ENCODE measurements at places on chromosomes 2 and 18.

DNA sequence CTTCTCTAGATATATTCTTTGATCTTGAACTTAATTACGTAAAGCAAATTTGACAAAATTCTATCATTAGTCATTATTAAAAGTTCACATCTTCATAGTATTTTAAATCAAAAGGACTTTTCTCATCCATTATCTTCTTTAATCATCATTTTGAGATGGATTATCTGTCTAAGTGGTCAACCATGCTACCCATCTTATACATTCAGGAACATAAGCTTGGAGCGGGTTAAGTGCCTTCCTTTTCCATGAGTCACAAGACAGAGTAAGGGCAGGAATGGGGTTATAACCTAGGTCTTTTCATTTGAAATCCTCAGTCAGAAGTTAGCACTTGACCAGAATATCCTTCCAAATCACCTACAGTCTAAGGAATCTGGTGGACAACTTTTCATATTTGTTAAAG is 297.1 kb downstream of the TCF4 start:
- DNase-seq, result no peak

DNA sequence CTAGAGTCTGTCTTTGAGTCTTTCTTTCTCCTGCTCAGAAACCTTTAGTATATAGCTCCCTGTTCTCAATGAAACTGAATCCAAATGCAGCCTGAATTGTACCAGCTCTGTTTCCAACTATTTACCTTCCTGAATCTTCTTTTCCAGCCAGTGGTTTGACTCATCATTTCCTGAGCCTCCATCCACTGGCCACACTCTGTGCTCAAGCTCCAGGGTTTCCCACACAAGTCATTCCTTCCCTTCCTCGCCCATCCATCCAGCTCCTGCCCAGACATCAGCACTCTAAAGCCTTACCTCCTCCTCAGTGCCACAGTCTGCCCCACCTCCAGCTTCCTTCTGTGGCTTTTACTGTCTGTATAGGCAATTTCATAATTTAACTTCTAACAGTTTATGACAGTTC is 233.6 kb upstream of the RASGRP3 start:
- DNase-seq, result no peak

- DNase-seq, result no peak
Observed at GRCh38 chr2:169637620-169638019, 53.5 kb downstream of the PPIG start.

DNA sequence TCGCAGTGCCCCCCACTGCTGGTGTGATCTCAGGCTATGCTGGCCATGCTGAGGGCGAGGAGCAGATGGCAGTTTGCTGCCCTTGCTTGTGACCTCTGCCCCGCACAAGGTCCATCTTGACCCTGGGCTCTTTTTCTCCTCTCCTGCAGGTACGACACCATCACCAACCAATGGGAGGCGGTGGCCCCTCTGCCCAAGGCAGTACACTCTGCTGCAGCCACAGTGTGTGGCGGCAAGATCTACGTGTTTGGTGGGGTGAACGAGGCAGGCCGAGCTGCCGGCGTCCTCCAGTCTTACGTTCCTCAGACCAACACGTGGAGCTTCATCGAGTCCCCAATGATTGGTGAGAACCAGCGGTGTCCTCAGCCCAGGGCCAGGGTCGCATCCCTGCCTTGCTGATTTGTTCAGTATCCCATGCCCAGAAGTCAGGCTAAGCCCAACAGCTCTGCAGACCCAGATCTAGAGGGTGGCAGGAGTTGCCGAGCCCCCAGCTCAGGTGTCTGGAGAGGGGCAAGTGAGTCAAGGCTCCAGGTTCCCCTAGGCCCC is 223.8 kb downstream of the ATAD2B start:
- no peak for DNase-seq

GRCh38 chr2:149313512-149313972 is 16.8 kb upstream of the LYPD6 start:
- no peak for DNase-seq

GRCh38 chr2:56224316-56224715 is 40.5 kb downstream of the CCDC85A start:
- DNase-seq, result no peak

DNA sequence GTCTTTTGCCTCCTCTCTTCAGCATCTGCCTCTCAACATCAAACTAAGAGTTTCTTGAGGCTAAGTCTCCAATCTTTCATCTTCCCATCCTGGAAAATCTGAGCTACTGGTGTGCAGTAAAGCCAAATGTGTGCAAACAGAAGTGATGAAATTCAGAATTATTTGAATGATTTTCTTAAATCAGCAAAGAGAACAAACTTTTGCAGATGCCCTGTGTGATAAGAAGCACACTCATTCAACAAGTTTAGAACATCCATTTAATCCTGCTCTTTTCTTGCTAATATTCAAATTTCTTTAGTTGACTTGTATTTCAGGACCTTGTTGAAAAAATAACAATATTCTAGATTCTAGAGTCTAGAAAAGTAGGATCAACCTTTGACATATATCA is 1374.9 kb upstream of the CELF4 start:
- no peak for DNase-seq

DNA sequence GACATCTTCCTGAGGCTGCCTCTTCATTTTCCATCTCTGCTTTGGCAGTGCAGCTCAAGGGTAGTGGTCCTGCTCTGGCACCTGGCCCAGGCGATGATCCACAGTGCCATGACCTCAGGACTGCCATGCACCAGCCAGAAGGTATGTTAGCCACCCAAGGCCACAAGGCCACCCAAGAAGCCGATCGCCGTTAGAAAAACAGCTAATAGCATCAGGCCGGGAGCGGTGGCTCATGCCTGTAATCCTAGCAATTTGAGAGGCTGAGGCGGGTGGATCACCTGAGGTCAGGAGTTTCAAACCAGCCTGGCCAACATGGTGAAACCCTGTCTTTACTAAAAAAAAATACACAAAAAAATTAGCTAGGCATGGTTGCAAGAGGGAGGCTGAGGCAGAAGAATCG is 28.4 kb upstream of the UGGT1 start:
- no peak for DNase-seq

GRCh38 chr2:163852616-163853015 is 116.8 kb upstream of the FIGN start:
- no peak for DNase-seq

DNA sequence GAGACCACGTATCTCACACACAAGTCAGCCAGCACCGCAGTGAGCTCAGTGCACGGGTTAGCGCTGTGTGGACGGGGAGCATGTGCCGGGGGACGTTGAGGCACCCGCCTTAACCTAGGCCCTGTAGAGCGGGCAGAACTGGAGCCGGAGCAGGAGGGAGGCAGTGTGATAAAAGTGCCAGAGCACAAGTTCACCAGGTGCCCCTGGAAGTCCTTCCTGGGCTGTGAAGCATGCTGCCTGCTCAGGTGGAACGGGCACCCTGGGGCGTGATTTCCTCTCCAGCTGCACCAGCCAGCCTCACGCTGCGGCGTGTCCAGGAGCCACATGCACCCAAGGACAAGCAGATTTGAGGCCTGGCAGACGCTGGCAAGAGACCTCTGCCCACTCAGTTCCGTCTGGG is 50.3 kb downstream of the ITGB1BP1 start:
- DNase-seq, result no peak

DNA sequence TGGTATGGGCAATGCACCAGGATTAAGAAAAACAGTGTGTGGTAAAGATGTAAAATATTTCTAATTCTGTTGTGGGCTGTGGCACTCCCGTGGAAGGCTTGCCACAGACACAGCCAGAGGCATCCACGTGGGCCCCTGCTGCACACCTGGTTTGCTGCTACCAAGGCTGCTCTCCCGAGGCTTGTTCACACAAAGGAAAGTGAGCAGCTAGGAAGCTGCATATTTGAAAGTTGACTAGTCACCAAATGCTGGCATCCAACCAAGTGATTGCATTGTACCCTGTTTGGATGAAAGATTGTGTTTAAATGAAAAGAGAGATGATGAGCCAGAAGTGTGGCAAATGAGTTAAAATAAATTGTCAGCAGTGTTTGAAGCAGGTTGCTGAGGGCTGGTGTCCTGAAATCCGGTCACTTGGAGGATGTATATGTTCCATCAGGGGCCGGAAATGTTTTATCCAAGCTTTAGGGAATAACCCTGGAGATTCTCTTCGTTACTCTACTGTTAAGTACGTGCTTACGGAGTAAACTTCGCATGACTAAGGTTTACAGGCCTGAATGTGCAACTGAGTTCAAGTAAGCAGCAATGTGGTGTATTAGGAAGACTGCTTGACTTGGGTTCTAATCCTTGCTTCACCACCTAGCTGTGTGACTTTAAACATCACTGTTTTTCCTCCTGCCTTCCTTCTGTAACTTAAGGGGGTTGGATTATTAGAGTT is 86.1 kb downstream of the MSH2 start:
- no peak for DNase-seq

DNA sequence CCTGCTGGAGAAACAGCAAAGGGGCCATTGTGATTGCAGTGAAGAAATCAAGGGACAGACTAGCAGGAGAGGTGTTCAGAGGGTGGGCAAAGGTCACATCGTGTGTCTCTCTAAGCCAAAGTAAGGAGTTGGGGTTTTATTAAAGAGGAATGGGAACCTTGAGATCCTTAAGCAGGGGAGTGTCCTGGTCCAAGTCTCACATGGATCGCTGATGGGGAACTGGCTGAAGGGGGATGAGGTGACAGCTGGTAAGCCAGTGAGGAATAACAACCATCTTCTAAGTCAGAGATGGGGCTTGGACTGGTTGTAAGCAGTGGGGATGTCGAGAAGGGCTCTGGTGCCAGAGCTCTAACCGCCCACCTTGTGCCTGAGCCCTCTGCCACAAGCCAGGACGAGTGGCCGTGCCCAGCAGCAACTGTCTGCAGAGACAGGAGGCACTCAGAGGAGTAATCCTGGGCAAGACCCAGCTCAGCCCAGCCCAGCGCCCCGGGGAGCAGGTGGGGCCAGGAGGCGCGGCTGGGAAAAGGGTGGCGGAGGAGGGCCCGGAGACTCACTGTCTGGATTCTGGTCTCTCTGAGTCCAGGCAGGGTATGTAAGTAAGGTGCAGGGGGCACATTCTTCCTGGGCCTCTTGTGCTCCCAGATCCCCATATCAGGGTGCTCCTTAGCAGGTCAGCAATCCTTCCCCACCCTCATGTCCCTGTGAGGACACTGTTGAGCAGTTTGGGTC is 13.7 kb downstream of the WNT10A start:
- DNase-seq, result no peak

DNA sequence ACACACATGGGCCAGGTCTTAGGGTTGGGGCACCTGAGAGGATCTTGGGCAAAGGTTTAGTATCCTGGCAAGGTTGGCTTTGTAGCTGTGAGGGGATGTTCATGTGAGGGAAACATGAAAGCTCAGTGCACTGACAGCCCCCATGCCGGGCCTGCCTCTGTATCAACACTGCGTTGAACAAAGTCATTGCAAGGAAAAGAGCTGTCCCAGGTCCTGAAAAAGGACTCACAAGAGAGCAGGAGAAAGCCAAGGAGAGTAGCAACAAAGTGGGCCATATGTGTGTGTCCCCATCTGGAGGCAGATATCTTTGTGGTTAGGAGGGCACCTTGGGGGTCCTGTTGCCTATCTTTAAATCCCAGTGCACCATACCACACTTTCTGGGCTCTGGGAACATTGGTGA is 237.8 kb upstream of the THSD7B start:
- DNase-seq, result no peak

- DNase-seq, result no peak
Observed at GRCh38 chr2:144152817-144153271, 367.1 kb downstream of the ZEB2 start.

DNA sequence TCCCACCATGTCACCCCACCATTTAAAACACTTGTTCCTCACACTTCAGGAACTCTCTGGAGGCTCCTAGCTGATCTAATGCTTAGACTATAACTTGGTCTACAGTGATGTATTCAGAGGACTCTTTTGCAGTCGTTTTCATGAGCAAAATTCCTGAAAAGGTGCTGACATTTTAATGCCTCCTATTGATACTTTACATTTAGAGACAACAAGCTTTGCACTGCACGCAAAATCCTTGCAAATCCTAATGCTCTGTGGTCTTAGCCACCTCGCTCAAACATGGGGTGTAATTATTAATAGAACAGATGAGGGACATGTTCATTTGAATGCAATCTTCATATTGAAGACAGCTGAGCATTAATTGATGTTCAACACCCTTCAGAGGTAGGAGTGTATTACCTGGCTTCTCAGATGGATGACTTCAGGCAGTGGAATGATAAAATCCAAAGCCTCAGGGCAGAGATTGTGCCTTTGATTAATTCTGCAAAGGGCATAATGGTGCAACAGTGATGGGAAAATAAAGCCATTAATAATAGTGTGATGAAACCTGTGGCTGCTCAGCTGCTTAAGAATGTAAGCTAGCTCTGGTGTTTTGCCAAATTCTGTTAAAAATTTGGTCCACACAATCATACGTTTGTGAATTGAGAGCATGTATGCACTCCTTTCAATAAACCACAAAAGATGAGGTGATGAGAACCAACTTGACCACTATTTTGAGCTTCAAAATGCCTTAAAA is 5.4 kb downstream of the CTAGE1 start:
- no peak for DNase-seq

- no peak for DNase-seq
Observed at GRCh38 chr2:101596333-101596732, 101.2 kb upstream of the MAP4K4 start.

DNA sequence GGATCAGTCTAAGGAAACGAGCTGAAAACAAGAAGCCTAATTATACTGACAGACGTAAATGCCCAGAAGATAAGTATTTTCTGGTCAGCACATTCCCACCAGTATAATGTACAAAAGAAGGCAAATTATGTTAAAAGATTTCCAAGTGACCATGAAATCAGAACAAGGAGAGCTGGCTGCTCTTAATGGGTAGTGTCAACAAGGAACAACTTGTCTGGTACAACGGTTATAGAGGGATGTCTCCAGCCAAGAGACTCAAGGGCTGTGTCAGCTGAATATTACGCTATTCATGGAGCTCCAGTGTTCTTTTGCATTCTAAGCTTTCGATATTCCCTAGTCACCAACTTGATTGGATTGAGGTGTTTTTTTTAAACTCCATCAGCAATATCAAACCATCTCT is 8.6 kb upstream of the L3MBTL4 start:
- DNase-seq, result no peak

GRCh38 chr2:146244830-146245229 is 1600.0 kb upstream of the ACVR2A start:
- DNase-seq, result no peak

DNA sequence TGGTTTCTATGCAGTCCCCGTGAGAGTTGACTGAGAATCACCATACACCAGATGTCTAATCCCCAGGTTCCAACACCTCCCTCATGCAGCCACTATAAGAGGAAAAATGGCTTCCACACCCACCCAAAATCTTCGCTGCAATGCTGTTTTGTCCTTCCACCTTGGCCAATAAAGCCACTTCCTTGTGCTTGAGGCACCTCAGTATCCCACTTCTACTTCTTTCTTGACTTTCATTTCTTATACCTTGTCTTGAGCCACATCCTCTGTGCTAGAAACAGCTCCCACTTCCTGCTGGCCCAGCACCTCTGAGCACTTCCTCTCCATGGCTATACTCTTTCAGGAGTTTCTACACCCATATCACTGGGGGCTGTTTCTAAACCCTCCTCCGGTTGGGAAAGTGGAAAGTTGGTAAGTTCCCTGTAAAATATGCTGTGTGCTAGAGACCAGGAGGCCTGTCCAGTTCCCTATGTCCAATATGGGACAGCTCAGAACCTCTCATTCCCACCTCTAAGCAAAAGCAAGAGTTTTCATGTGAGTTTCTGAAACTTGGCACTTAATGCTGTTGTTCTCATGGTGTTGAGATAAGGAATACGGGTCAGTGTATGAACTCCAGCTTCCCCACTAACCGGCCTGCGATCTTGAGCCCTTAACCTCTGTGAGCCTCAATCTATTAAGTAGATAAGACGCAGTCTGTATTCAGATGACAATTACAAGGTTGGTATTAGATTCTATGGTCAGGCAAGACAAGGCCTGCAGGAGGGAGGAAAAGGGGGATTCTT is 209.1 kb upstream of the ID2 start:
- DNase-seq, result no peak
